Uterus (tissue), 4 donors: ENCODE measurements at places on chromosomes 2 and 18. TPM values are rescaled to one million over a fixed set of nuclear protein-coding genes. Genes with fewer than 3 reads are reported as not detected.

- H3K27me3 ChIP-seq, result no peaks in the 10 kb centered on the region
- no peak overlapping the region for H3K4me3 ChIP-seq
- DNase-seq, result no peak
- H3K36me3 ChIP-seq, result no peaks in the 10 kb centered on the region
- peaks cover 6% of the 10 kb centered on the region for H3K4me1 ChIP-seq
These were observed 6.4 kb upstream of the FHL2 start for GRCh38 chr2:105405291-105405690.

DNA sequence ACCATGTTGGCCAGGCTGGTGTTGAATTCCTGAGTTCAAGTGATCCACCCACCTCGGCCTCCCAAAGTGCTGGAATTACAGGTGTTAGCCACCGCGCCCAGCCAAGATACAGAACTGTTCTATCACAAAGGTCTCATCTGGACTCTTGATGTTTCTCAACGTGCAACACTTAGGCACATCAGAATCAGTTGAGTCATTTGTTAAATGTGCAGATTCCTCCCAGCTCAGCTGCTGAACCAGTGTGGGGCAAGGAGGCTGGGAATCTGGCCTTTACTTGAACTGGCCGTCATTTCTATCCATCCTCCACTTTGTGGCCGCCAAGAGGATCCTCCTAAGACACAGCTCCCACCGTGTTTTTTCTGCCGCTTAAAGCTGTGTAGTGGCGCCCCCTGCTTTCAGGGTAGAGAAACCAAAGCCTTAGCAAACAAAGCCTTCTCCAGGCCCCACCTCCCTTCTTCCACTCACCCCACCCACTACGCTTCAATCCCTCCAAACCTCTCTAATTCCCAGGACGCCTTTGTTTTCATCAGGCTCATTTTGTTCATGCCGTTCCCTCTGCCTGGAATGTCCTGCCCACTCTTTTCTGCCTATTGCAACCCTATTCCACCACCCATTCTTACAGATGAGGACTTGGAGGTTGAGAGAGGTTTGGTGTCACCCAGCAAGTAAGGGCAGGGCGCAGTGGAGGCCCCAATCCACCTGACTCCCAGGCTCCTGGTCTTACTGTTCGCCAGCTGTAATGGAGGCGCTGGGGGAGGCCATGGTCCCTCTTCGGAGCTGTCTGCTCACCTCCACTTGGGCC lies 776 bp upstream of the SPEG start:
- H3K27me3 ChIP-seq, result no peaks in the 10 kb centered on the region
- H3K36me3 ChIP-seq, result no peaks in the 10 kb centered on the region
- peak overlapping the region; percentile 14 for H3K4me3 ChIP-seq
- H3K4me1 ChIP-seq, result no peaks in the 10 kb centered on the region
- DNase-seq, result peak; percentile 85

The TLX2 gene
- total RNA-seq, result not detected

The LRATD1 gene
- total RNA-seq, result 14.1 TPM

The LDLRAD4 gene
- 30.0 TPM for total RNA-seq

- peak overlapping the region; percentile 76 for H3K4me3 ChIP-seq
- peak overlapping the region; percentile 87 for H3K27ac ChIP-seq
- H3K27me3 ChIP-seq, result no peaks in the 10 kb centered on the region
- no peaks in the 10 kb centered on the region for H3K4me1 ChIP-seq
These were observed 446 bp upstream of the EFHD1 start for GRCh38 chr2:232632904-232633412.

DNA sequence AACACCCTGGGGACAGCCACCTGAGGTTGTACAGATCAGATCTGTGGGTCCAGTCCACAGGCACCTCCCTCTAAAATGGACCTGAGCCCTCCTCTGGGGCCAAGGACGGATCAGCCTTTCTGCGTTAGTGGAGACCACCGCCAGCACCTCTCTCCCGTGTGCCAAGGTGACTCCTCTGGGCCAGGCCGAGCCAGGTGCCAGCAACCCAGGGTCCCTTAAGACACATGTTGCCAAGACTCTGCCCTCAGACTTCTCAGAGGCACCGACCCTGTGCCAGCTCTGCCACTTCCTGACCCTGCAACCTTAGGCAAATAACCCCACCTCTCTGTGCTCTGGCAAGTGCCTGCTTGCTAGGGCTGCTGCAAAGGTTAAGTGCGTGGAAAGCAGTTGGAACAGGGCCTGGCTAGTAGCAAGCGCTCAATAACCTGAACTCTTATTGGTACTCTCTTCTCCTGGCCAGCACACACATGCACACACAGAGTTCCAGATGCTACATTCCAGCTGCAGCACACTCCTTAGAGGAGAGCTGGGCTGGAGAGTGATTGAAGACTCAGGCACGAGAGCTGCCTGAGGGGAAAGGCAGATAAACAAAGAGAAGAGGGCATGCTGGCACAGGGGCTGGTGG lies 105.6 kb downstream of the TNS1 start:
- H3K4me3 ChIP-seq, result no peak overlapping the region
- H3K4me1 ChIP-seq, result peaks cover 4% of the 10 kb centered on the region
- no peaks in the 10 kb centered on the region for H3K27me3 ChIP-seq

DNA sequence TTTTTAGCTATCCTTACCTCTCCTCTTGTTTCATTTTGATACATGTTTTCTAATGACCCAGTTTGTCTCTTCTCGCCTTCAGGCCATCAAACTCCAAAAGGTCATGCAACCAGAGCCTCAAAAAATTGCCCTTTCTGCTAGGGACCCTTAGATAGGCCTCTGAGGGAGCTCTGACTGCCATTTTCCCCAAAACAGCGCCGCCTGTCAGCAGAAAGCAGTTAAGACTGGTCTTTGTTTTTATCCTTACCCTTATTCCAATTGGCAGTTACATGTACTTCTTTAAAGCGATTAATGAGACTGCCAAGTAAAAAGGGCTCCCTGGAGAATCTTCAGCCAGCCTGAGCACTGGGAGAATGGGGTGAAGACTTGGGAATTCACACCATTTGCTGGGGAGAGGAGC lies 55.1 kb upstream of the RIT2 start:
- no peak overlapping the region for H3K27ac ChIP-seq
- no peak for DNase-seq
- no peaks in the 10 kb centered on the region for H3K4me1 ChIP-seq
- H3K36me3 ChIP-seq, result no peaks in the 10 kb centered on the region
- no peaks in the 10 kb centered on the region for H3K27me3 ChIP-seq

- no peaks in the 10 kb centered on the region for H3K36me3 ChIP-seq
- no peak for DNase-seq
- H3K27me3 ChIP-seq, result no peaks in the 10 kb centered on the region
- H3K27ac ChIP-seq, result no peak overlapping the region
- H3K4me1 ChIP-seq, result no peaks in the 10 kb centered on the region
These were observed 237.3 kb upstream of the THUMPD2 start for GRCh38 chr2:40016151-40016885.

GRCh38 chr2:215904101-215904500 lies 109.2 kb downstream of the MREG start:
- H3K27me3 ChIP-seq, result no peaks in the 10 kb centered on the region
- H3K27ac ChIP-seq, result no peak overlapping the region
- peaks cover 3% of the 10 kb centered on the region for H3K4me1 ChIP-seq
- no peaks in the 10 kb centered on the region for H3K36me3 ChIP-seq
- no peak for DNase-seq

- no peak overlapping the region for H3K4me3 ChIP-seq
- no peaks in the 10 kb centered on the region for H3K27me3 ChIP-seq
- H3K36me3 ChIP-seq, result no peaks in the 10 kb centered on the region
- DNase-seq, result no peak
- no peak overlapping the region for H3K27ac ChIP-seq
- peaks cover 2% of the 10 kb centered on the region for H3K4me1 ChIP-seq
These were observed 3.0 kb upstream of the FZD7 start for GRCh38 chr2:202030691-202031090.
